Right renal cortex interstitium (tissue), 3 donors: ENCODE measurements at places on chromosomes 7 and 10.

DNA sequence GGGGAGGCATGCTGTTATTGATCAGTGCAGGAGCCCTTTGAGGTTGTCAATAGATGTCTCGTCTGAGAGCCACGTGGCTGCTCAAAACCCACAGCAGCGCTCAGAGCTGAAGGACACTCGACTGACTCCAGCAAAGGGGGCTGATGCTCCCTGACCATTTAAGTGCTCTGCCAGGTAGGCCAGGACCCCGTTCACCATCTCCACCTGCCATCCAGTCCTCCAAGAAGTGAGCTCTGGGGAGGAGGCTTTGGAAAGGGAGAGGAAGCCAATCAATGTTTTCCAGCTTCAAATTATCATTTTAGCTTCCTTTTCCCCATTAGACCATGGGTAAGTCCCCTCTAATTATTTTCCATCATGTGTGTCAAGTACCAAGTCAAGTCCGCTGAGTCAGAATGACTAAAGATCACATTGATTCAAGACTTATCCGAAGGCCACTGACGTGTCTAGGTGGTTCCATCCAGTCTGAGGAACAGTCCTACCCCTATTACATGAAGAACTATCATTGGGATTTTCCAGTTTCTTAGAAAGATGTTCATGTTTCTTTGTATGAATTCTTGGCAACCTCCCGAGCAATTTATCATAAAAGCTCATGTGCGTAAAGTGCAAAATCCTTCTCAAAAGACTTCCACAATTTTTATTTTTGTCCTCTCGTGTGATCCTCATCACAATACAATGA, 302.6 kb upstream of the LYZL1 start:
- no peak for DNase-seq

DNA sequence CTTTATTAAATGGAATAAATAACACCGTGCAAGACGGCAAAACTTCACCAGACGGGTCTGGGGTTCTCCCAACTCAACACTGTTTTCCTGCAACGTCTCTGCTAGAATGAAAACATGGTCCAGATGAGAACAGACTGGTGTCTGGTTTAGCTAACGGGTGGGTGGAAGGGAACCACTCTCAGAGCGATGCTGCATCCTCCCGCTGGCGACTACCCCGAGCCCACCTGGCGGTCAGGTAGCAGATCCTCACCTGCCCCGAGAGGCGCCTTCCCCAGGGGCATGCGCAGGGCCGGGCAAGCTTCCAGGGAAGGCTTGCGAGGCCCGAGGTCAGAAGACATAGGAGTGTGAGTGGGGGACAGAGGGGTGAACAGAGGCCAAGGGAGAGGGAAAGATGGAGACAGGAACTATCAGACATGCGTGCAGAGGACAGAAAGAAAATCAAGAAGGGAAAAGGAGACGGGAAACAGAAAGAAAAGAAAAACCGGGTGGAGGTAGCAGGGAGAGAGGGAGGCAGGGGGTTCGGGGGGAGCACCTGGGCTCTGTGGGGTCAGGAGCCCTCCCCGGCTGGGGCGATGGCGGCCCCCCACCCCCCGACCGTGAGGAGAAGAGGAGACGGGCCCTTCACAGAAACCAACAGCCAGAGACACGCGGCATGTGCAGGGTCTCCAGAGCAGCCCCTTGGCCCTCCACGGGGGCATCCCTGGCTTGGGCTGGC, 222.0 kb downstream of the MAD1L1 start:
- DNase-seq, result no peak

DNA sequence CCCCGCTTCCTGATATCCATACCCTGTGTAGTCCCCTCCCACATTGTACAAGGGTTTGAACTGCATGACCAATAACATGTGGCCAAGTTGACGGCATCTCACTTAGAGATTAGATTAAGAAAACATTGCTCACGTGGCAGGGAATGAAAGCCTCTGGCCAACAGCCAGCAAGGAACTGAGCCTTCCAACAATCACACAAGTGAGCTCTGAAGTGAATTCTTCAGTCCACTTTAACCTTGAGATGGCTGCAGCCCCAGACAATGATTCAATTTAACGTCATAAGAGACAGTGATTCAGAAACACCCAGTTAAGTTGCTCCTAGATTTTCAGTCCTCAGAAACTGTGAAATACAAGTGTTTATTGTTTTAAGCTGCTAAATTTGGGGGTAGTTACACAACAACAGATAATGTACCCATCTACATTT, 165.9 kb upstream of the PLXNA4 start:
- no peak for DNase-seq

DNA sequence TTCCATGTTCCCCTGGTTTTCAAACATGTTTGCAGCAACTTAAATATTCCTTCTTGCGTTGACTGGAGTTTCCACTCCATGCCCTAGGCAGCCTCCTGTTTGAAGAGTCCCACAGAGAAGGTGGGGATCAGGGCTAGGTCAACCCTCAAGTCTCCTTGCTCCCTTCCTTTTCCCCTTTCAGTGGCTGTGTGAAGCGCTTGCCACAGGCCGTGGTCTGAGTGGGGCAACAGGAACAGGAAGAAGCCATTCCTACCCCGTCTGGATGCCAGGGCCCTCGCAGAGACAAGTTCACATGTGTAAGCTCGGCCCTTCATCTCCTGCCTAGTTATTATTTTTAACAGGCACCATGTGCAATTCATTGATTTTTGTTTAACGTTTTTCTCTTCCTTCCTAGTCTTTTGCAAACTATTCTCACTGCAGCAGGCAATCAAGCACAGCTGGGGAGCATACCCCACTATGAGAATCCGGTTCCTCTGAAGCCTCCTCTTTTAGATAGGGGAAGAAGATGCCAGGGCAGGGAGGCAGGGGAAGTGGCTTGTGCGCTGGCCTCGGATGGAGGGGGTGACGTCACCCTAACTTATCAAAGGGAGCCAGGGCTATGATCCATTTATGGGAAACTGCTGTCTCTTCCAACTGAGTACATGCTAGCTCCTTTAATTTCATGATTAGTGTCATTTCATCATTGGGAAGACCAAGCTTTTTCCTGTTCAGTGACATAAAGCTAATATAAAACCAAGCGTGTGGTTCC, 64.2 kb downstream of the PRLHR start:
- DNase-seq, result no peak

- no peak for DNase-seq
Observed at GRCh38 chr10:122164815-122165483, 106.1 kb upstream of the BTBD16 start.

GRCh38 chr7:113026941-113027340, 59.7 kb downstream of the GPR85 start:
- DNase-seq, result no peak

DNA sequence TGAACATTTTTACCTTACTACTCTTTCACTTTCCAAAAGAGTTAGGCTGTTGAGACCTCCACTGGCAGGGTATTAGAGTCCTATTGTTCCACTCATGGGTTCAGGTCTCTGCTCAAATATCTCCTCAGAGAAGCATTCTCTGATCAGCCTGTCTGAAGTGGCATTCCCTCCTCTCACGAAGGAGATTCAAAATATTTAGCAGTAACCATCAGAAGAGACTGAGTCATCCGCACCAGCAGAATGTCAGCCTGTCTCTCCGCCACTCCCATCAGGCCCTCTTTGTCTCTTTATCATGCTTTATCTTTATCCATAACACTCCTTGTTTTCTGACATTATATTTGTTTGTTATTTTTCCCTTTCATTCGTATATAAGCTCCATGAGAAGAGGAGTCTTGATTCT, 79.1 kb downstream of the AASS start:
- DNase-seq, result no peak

GRCh38 chr7:39488467-39489393, 77.5 kb upstream of the YAE1 start:
- DNase-seq, result no peak
